GM03348 (cell line): ENCODE measurements at places on chromosomes 1 and 21.

- no peak for DNase-seq
These were observed 14.5 kb upstream of the IKBKE start for GRCh38 chr1:206455666-206456344.

DNA sequence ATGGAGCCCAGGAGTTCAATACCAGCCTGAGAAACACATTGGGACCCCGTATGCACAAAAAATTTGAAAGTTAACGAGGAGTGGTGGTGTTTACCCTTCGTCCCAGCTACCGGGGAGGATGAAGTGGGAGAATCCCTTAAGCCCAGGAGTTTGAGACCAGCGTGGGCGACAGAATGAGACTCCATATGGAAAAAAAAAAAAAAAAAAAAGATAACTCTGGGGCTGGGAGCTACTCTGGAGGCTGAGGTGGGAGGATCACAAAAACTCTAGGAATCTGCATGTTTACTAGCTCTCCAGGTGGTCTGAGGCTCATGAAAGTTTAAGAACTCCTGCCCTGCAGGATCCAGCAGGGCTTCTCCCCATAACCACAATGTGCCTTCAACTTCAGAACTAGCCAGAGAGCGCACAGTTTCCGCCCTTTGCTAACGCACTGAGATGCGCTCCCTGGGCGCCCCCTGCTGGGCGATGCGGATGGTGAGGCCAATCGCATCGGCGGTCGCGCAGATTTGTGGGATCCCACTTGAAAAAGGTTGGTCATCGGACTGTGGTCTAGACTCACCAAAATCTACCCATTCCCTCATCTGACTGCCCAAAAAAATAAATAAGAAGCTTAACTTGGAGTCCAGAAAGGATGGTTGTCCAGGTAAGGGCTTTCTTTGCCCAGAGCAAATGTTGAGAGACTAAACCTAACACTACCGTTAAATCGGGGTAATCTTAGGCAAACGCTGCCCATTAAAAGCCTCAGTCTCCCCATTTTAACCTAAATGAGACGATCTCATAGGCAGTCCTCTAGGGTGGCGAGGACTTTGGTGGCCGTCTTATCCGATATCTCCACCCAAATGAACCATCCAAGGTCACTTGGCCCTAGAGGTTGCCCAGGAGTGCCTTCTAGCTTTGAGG, 8.8 kb downstream of the ZNF683 start:
- peak; percentile 86 for DNase-seq

DNA sequence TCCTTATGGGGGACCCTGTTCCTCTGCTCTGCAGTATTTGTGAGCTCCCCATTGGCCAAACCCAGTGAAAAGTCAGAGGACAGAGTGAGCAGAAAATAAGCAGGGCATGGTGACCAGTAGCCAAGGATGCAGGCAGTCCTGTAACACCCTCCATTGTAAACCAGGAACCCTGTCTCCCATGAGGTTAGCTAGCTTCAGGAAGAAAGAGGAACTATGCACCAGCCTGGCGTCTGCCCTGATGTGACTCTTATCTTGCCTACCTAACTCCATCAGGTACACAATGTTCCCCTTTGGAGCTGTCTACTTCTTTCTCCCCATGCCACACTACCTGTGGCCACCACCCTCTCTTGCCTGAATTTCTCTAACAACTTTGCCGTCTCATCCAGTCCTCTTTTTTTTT, 119.2 kb downstream of the LRIG2 start:
- DNase-seq: no peak

- no peak for DNase-seq
These were observed 435 bp downstream of the ILF2 start for GRCh38 chr1:153670257-153670858.

DNA sequence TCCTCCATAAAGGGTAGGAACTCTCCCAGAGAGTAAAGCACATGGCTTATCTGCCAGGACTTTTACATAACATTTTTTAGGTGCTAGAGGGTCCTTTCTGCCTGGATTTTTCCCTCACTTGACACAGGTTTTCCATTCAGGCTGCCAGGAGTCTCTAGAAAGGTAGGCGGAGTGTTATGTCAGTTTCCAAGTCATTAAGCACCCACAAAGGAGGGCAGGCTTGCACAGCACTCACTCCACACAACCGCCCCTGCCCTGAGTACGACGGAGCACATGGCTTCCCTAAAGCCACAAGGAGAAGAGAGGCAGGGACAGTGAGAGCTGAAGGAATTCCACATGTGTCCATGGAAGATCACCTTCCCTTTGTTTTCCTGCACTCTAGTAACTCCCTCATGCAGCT, 55.7 kb downstream of the CAPZB start:
- no peak for DNase-seq

- DNase-seq: no peak
These were observed 96.6 kb downstream of the SIPA1L2 start for GRCh38 chr1:232533328-232533727.

GRCh38 chr1:210129759-210130158, 102.8 kb upstream of the SERTAD4 start:
- DNase-seq: no peak

GRCh38 chr21:34636961-34637360, 22.0 kb upstream of the RCAN1 start:
- DNase-seq: no peak

GRCh38 chr21:42781150-42781970, 98.0 kb downstream of the WDR4 start:
- no peak for DNase-seq

GRCh38 chr1:201538612-201539551, at the start of gene NAV1:
Gene NAV1 (plus strand): TSS chr1:201539127. CDS start chr1:201622885, 83,758 bp downstream.
- peak; percentile 92 for DNase-seq

DNA sequence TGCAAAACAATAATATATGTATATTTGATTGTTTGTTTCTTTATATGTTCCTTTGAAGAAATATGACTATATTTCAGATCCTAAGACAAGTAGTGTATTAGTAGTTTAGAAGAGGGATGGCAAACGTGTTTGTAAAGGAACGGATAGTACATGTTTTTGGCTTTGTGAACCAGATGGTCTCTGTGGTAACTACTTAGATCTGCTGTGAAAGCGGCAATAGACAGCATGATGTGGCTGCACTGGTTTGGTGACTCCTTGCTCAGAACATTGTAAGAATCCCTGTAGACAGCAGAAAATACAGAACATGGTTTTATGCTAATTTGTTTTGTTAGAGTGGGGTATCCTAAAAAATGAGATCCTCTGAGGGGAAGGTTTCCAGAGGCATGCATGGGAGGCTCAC, 3.1 kb downstream of the ACADM start:
- peak; percentile 6 for DNase-seq

DNA sequence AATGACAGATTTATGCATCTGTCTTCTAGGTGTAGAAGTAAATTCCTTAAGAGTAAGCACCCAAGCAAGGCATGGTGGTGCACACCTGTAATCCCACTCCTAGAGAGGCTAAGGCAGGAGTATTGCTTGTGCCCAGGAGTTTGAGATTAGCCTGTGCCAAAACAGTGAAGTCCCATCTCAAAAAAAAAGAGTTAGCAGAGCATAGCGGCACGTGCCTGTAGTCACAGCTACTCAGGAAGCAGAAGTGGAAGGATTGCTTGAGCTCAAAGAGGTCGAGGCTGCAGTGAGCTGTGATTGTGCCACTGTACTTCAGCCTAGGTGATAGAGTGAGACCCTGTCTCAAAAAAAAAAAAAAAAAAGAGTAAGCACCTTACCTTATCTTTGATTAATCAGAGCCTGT, 15.1 kb upstream of the TIPRL start:
- DNase-seq: no peak

- DNase-seq: peak; percentile 77
These were observed 28.3 kb downstream of the VANGL2 start for GRCh38 chr1:160428655-160429054.
